ENCODE measurements at places on chromosomes 4 and X. TPM values are rescaled to one million over a fixed set of nuclear protein-coding genes. Genes with fewer than 3 reads are reported as not detected.

Gene ADH1A
- not detected for total RNA-seq

Gene NHS
- 0.13 TPM for total RNA-seq

Gene SPANXA1
- total RNA-seq, result not detected

Gene ETFDH
- total RNA-seq, result 11.1 TPM

Gene SH3BP2
- total RNA-seq, result 16.9 TPM

Gene P2RY8
- total RNA-seq, result 0.76 TPM

Gene NPY5R
- not detected for total RNA-seq

Gene GABRB1
- total RNA-seq, result not detected

Gene TREX2
- 2.3 TPM for total RNA-seq

Gene GPRIN3
- 1.0 TPM for total RNA-seq

Gene SPANXD
- total RNA-seq, result not detected

Gene ARR3
- not detected for total RNA-seq

Gene SSX3
- not detected for total RNA-seq

Gene PPARGC1A
- 2.7 TPM for total RNA-seq

Gene SLC10A3
- total RNA-seq, result 8.1 TPM

Gene ADGRA3
- 15.3 TPM for total RNA-seq

Gene NRK
- total RNA-seq, result 0.25 TPM

Gene FAM149A
- total RNA-seq, result 0.13 TPM

Gene USP26
- not detected for total RNA-seq

Gene SHISA3
- total RNA-seq, result 0.13 TPM

Gene CACNA1F
- total RNA-seq, result under 0.01 TPM

Gene TRAPPC11
- 24.0 TPM for total RNA-seq

Gene AREG
- under 0.01 TPM for total RNA-seq
